NCI-H446 (cell line): ENCODE measurements at places on chromosomes 1 and 21.
A peak's percentile ranks its signal among the peaks of the same experiment; 100 is the strongest.

DNA sequence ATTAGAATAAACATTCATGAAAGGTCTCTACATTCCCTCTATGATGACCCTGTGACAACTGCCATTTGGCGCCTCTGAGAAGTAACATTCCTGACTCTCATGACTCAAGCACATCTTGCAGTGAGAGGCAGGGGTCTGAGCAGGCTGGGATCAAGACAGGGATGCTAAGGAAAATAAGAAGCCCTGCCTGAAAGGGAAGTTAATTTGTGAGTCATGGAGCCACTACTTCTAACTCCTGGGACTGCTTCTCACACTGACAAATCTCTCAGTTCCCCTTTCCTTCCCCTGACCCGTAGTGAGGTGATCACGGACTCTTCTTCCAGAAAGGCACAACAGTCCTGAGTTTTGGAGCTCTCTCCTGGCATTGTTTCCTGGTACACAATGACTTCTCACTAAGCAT is 231.9 kb downstream of the TNR start:
- no peak for DNase-seq

DNA sequence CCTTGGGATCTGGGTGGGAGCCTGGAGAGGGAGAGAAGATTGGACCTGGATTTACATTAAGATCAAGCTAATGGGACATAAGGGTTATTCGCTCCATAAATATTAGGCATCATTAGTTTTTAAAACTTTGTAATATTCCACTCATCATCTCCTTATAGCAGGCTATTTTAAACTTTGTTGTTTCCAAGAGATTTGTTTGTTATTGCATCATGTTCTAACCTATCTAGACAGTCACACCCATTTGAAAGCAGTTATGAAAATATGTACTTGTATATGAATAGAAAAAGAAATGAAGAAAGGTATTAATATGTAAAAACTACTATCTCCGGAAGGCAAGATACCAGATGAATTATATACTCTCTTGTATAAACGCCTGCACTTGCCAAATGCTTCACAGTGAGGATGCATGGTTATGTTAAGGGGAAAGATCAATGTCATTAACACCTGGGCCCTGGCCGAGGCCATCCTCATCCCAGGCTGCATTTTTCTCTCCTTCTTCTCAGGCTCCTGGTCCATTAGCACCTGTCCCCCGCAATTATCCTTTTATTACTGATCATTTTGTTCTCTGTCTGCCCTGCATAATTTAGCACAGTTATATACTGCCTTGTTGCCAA is 468.2 kb downstream of the MATN1 start:
- DNase-seq, result no peak

- no peak for DNase-seq
These were observed 2.4 kb downstream of the RCAN1 start for GRCh38 chr21:34612557-34612956.

- no peak for DNase-seq
These were observed 72.2 kb upstream of the CDC42BPA start for GRCh38 chr1:227390525-227390924.

- DNase-seq, result no peak
These were observed 16.1 kb upstream of the MFSD2A start for GRCh38 chr1:39938856-39939255.

DNA sequence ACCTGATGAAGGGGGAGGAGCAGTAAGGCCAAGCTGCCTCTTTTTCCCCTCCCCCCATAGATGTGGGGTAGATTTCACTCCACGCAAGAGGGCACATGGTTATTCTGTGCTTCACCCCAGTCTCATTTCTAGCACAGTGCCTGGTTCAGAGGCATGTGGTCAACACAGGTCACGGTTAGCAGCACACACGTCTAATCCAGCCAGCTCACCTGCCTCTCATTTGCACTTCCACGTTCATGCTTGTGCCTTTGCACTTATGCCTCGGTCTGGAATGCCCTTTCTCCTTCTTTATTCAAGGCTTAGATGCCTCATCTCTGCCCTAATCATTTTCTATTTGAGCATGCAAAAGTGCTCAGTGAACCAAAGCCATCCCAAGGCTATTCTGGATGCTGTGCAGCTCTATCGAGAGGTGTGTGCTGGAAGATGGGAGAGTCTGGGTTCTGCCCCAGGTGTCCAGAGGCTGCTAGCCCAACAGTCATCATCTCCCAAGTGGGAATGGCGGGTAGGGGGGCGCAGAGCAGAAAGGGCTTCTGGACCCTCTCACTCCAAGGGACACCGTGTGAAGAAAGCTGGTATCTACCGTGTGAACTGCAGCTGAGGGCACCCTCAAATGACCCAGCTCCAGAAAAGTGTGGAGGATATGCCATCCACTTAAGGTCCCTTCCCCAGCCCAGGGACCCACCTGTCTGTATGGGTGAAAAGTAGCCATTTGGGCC is 2.1 kb upstream of the A3GALT2 start:
- no peak for DNase-seq

DNA sequence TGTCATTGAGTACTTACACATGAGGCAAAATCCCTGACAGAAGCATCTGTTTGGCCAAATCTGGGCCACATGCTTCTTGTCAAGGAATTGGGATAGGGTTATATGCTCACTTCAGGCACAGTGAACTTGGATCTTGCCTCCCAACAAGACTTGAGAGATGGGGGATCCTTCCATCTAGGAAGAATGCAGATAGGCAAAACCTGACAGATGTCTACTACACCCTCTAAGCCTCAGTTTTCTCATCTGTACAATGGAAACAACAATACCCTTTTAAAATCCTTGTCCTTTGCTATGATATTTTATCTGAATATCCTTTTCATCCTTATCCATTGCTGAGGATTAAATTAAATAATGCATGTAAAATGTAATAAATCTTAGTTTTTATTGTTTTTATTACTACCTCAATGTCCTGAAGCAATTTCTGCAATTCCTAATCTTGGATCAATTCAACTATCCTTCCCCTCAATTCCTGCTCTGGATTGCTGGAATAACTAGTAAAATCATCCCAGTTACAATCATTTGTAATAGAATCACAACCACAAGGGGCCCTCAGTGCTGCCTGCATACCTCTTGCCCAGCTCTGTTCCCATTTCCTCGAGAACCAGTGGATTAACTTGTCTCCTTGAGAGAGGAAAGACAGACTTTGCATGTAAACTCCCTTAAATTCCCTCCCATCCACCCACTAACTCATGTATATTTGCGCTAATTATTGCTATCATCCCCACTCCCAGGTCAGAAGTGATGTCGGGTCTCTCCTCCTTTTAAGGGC is 8.1 kb upstream of the XPR1 start:
- DNase-seq, result no peak

- DNase-seq, result no peak
These were observed 44.8 kb upstream of the TADA1 start for GRCh38 chr1:166920561-166921475.

DNA sequence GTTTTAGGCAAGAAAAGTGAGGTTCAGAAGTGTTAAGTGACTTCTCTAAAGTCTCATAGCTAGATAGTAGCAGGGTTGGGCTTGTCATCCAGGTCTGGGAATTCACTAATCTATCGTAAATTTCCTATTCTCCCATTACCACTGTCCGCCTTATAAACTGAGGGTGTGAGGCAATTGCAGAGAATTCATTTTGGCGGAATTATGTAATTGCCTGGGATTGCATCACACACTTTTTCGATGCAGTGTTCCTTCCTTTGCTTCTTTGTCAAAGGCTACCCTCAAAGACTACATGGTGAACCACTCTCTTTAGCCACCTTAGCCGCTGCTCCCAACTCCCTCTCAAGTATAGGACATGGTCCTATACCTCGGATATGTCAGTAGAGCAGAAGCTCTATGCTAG is 19.1 kb downstream of the SELP start:
- DNase-seq, result no peak

- no peak for DNase-seq
These were observed 15.2 kb upstream of the GJB5 start for GRCh38 chr1:34739613-34740012.

DNA sequence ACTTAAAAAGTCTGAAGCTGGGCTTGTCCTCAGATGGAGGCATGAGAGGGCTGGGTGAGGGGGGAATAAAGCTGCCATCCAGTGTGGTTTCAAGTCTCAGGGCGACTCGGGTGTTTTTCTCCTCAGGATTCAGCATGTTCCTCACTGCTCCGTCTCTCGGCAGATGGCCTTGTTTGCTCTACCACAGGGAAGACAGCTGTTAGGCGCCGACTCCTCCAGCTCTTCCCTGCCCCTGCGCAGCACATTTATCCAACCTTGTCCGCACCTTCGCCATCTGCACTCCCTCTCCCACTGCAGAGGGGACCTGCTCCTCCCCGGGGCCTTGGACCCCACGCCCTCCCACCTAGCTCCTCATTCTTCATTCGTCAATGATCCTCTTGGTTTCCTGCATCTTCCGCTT is 16.6 kb upstream of the S100A11 start:
- DNase-seq, result peak; percentile 18

GRCh38 chr1:203173011-203173555 is 2.5 kb downstream of the MYBPH start:
- no peak for DNase-seq

- no peak for DNase-seq
These were observed 1.9 kb upstream of the NTNG1 start for GRCh38 chr1:107138767-107139445.

DNA sequence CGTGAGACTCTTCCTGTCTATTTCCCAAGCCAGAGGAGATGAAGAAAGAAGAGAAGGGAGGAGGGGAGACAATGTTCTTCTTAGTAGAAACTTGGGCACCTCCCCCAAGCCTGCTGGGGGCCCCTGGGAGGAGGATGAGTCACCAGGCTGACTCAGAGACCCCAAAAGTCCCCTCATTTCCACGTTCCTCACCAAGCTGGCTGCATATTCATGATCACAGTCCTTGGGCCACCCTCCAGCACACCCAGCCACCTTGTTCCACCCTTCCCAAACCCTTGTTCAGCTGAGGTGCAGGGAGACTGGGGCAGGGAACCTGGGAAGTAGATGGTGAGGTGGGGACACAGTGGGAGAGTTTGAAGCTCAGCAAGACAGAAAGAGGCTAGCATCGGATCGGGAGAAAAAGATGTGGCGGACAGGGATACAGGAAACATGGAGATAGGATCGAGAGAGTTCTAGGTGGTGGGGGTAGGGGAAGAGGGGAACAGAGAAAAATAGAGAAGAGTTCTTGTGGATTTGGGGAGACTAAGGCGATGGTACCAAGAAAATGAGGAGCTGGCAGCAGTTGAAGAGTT is 712 bp downstream of the RAB13 start:
- no peak for DNase-seq

DNA sequence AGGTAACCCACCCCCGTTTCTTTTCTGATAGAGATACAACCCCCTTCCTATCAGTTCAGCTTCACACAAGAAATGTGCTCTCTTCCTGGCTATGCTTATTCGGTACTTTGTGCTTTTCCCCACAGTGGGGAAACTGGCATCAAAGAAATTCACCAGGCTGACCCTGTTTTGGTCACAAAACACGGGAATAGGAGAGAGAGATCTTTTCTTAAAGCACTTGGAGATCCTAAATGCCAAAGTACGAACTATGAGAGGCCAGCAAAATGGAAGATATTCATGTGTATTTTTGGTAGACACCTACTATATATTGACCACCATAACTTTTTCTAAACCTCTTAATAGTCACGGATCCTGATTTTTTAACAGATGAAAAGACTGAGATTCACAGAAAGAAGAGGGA is 30.0 kb downstream of the SLC30A10 start:
- DNase-seq, result no peak

DNA sequence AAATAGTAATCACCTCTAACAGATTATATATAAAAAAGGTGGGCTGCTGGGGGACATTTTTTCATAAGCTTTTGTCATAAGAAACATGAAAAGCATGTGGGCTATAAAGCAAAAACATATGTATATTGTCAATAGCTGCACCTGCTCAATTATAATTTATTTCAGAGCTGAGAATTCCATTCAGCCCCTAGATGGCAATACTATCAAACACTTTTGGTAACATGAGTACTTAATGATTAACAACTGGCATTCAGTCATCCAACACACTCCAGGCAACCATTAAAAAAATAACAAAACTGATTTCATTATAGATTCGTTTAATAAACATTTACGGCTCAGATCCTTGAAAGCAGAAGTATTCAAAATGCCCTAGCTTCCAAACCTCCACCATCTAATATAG is 115.1 kb downstream of the KCTD3 start:
- no peak for DNase-seq

GRCh38 chr1:165896277-165896676 is 68.9 kb downstream of the UCK2 start:
- no peak for DNase-seq

DNA sequence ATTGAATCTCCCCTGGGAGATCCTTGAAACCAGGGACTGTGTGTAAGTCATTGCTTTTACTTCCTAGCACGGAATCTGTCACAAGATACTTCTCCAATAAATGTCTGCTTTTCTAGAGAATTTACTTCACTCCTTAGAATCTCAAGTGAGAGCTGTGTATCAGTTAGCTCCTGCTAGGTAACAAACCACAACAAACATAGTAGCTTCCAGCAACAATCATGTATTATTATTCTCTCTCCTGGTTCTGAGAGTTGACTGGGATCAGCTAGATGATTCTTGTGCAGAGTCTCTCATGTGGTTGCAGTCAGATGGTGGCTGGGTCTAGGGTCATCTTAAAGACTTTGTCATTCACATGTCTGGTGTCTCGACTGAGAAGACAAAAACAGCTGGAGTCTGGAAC is 166.9 kb upstream of the UBE2U start:
- no peak for DNase-seq

DNA sequence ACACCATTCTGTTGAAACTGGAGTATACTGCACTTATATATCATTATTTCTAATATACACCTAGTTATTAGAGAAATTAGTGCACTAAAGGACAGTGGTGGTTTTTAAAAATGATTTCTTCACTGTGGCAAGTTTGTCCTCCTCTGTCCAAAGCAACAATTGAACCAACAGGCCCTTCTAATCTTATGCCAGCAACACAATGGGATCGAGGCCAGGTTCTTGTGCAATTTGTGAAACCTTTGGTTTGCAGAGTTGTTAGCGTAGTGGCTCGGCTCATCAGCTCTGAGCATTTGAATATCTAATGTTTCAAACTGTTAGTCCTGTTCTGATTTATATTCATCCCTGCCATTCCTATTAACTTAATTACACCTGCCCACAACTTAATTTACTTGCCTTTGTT is 9.9 kb upstream of the LRRC39 start:
- DNase-seq, result peak; percentile 69

- DNase-seq, result no peak
These were observed 89.0 kb downstream of the PSMG1 start for GRCh38 chr21:39094087-39094780.

GRCh38 chr1:194442901-194443575 is 1256.6 kb upstream of the B3GALT2 start:
- peak; percentile 37 for DNase-seq

DNA sequence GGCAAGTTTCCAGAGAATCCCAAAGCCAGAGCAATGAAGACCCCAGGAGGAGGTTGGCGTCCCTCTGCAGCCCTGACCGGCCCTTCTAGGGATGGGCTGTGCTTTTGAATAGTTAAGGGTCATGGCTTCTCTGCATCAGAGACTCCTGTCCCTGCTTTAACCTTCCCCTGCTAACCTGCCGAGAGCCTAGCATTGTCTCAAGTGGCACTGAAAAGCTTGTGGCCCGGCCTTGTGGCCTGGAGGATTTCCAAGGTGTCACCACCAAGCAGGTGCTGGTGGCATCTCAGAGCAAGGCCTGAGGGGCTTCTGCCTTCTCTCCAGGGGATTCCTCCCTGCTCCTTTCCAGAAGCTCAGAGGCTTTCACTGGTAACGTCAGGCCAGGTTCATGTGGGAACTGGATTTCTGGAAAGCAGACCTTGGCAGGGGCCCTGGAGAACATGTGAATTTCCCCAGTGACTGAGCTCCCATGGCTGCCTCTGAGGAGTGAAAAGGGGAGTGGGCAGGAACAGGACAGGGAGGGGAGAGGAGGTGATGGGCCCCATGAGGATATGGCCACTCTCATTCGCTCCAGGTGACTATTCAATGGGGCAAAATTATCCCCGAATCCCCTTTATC is 409.9 kb downstream of the PTPRU start:
- no peak for DNase-seq
